ENCODE measurements at places on chromosomes 11 and 22.

DNA sequence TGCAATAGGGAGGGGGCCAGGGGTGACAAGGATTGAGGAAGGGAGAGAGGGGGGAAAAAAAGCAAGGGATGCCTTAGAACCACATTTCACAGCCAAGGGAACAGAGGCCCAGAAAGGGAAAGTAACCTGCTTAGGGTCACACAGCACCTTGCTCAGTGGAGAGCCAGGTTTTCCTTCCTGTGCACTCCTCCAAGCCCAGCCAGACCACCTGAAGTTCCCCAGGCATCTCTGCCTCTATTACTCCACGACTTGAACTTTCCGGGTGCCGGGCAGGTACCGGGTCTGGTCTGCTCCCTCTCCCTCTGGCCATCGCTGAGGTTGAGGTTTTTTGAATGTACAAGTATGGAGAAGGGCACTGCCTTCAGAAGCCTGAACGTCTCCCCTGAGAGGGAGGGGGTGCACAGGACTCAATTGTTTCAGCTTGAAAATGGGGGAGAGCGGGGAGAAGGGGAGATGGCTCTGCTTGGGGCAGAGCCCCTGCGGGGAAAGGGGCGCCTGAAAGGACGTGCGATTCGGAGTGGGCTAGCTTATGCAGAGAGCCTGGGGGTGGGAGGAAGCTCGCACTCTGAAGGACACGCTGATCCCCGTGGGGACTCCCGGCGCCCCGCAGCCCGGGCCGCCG lies 516 bp upstream of the SERPINH1 start:
- DNase-seq = no peak

- DNase-seq = no peak
These were observed 660.1 kb upstream of the CCDC179 start for GRCh38 chr11:23520226-23520960.

DNA sequence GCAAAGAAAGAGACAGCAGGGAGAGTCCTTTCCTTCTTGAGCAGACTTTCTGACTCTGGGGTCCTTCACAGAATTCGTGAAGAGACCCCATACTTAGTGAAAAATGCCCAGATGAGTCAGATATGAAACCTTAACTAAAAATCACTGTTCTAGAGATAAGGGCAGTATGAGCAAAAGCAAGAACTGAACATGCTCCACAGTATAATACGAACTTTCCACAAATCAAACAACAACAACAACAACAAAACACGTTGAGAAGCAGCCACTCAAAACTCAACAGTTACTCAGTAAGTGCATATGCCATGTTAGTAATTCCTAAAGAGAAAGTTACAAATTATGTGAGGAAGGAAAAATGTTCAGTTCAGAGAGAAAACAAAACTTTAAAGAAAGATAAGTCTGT lies 44.3 kb downstream of the PITPNB start:
- DNase-seq = no peak

GRCh38 chr11:64887757-64888405 lies 9.5 kb upstream of the EHD1 start:
- DNase-seq = peak; percentile 79

GRCh38 chr11:130244848-130245247 lies 69.9 kb downstream of the ZBTB44 start:
- no peak for DNase-seq

DNA sequence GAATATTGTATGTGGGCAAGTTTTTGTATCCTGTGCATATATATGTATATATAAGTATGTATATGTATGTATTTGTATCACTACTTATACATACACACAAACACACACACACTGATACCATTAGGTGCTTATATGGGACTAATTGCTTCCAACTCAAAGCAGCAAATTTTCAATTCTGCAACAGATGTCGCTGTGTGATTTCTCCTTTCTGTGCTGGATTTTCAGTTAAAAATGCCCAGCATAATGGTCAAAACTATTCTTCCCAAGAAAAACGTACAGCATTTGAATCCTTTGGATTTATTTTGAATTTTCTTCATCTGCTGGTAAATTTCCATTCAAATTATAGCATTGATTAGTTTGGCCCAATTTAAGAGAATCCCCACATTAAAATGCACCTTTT lies 4.3 kb downstream of the CADM1 start:
- no peak for DNase-seq

- DNase-seq = no peak
These were observed 10.8 kb downstream of the PANX1 start for GRCh38 chr11:94139416-94139815.

DNA sequence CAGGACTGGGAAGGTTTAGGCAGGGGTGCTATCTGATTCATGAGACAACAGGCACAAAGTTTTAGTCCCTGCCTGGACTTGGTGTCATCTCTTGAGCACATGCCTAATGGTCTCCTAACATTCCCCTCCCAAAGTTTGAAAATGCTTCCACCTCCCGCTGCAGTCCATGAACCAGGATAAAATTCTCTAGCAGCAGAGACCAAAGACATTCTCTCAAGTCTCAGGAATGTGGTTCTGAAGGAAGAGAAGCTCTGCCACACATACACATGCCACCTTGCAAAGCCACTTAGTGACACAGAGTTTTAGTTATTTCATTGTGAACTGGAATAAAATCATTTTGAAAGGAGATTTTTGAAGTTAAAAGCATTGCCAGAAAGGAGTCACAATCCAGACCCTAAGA lies 15.5 kb downstream of the OR51B6 start:
- DNase-seq = no peak

DNA sequence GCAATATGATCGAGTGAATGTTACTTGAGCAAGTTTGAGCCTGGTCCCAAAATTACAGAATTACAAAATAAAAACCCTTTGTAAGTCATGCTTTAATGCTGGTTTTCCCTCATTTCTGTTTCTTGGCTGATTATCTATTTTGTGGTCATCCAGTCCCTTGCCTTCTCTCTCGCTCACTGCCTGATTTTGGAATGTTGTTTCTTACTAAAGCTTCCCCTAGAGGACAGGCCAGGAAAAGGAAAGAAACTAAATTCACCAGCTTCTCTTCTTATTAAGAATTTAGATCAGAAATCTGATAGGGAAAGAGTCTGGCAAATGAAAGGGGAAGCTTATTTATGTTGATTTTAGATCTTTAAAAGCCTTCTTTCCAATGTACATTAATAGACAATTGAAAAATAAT lies 16.6 kb upstream of the BDNF start:
- no peak for DNase-seq

Measured in activated T-helper 1 cell treated with Interleukin-2 at 50 U/mL for 16 hours (primary cell).